ENCODE measurements at places on chromosomes 3 and 15.
A peak's percentile ranks its signal among the peaks of the same experiment; 100 is the strongest.

DNA sequence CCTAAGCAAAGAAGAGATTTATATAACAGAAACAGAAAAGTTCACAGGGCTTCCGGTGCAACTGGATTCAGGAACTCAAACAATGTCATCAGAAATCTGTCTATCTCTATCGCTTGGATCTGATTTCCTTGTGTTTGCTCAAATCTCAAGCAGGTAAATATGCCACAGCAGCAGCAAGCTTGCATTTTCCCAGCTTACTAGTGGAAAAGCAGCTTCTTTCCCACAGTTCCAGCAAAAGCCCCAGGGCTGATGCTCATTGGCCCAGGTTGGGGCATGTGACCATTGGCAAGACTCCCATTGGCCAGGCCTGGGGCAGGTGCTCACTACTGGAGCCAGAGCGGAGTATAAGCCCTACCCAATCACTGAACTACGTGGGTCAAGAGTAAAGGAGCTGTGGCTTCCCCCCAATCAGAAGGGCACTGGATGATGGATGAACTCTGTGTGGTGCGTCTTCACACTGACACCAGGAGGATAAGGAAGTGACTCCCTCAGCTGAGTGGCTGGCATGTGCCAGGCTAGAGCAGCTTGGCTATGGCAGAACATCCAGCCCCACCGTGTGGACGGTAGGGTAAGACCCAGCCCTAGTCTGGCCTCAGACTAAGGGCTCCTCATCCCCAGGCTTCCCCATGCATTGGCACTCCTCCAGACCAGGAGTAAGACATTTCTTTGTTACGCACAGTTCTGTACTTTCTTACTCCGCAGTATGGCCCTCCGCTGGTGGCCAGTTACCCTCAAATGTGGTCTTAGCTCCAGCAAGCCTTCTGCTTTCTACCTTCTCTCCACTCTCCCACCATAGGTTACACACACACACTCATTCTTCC, 13.1 kb upstream of the VIPR1 start:
- H3K27me3 ChIP-seq = no peaks in the 10 kb centered on the region
- no peaks in the 10 kb centered on the region for H3K4me1 ChIP-seq
- H3K4me3 ChIP-seq = no peak overlapping the region
- no peak overlapping the region for H3K27ac ChIP-seq
- peak; percentile 2 for DNase-seq
- H3K36me3 ChIP-seq = peaks cover 3% of the 10 kb centered on the region

GRCh38 chr3:150146991-150147761, 176.5 kb upstream of the PFN2 start:
- no peak overlapping the region for H3K27ac ChIP-seq
- H3K4me1 ChIP-seq = no peaks in the 10 kb centered on the region
- no peak for DNase-seq
- no peaks in the 10 kb centered on the region for H3K36me3 ChIP-seq

DNA sequence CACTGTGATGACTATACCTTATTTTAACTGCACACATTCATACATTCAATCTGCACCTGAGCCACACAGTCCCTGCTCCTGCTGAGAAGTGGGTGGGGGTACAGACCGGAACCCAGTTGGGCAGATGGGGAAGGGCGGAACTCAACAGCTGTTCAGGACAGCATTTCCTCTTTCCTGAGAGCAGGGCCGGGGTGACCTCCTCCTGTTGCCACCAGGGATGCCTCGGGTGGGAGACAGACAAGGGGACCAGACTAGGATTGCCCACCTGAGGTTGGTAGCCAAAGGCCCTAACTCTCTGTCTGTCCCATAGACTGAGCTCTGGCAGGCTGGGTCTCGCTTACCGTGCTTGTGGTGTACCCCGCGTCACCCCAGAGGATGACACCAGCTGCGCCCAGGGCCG, 3.9 kb downstream of the HYAL2 start:
- no peak overlapping the region for H3K27ac ChIP-seq
- DNase-seq = no peak
- peak overlapping the region; percentile 20 for H3K4me3 ChIP-seq
- H3K36me3 ChIP-seq = peaks cover 3% of the 10 kb centered on the region
- peaks cover 45% of the 10 kb centered on the region for H3K4me1 ChIP-seq

GRCh38 chr15:71424765-71425164, 309.5 kb downstream of the THSD4 start:
- H3K27me3 ChIP-seq = peaks cover 63% of the 10 kb centered on the region
- no peaks in the 10 kb centered on the region for H3K4me1 ChIP-seq
- no peak for DNase-seq
- H3K36me3 ChIP-seq = no peaks in the 10 kb centered on the region
- no peak overlapping the region for H3K27ac ChIP-seq
- H3K4me3 ChIP-seq = no peak overlapping the region

GRCh38 chr3:73498764-73499622, 125.7 kb downstream of the PDZRN3 start:
- peaks cover 13% of the 10 kb centered on the region for H3K27me3 ChIP-seq
- no peak overlapping the region for H3K27ac ChIP-seq
- no peak overlapping the region for H3K4me3 ChIP-seq
- DNase-seq = no peak

GRCh38 chr15:43249699-43250203, 17.0 kb downstream of the TGM5 start:
- no peak overlapping the region for H3K4me3 ChIP-seq
- peaks cover 26% of the 10 kb centered on the region for H3K4me1 ChIP-seq
- peaks cover 9% of the 10 kb centered on the region for H3K27me3 ChIP-seq
- no peak for DNase-seq
- no peak overlapping the region for H3K27ac ChIP-seq
- peaks cover 7% of the 10 kb centered on the region for H3K36me3 ChIP-seq

DNA sequence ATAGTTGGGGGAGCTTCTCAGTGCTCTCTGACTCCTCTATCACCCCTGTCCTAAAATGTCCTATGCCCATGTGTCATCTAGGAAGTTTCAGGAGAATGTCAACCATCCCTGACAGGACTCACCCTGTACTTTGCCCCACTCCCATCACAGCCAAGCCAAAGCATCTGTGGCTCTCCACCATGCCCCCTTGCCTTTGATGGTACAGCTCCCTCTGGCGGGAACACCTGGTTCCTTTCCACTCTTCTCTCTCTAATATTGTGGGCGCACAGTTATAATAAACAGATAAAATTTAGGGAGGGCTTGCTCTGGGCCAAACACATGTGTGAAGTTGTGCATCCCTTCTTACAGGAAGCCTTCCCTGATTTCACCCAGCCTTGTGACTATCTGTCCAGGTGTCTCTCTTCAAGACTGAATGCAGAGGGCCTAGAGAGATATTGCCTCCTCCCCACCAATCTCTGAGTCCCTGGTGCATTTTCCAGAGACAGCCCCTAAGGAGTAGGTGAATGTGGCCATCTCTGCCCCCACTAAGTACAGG, 62.8 kb downstream of the ISG20 start:
- peaks cover 65% of the 10 kb centered on the region for H3K27me3 ChIP-seq
- no peaks in the 10 kb centered on the region for H3K36me3 ChIP-seq
- DNase-seq = no peak
- H3K27ac ChIP-seq = no peak overlapping the region

- no peaks in the 10 kb centered on the region for H3K36me3 ChIP-seq
- H3K27me3 ChIP-seq = no peaks in the 10 kb centered on the region
- DNase-seq = no peak
- H3K27ac ChIP-seq = no peak overlapping the region
- no peak overlapping the region for H3K4me3 ChIP-seq
Observed at GRCh38 chr3:5052247-5052646, 69.8 kb upstream of the ARL8B start.

DNA sequence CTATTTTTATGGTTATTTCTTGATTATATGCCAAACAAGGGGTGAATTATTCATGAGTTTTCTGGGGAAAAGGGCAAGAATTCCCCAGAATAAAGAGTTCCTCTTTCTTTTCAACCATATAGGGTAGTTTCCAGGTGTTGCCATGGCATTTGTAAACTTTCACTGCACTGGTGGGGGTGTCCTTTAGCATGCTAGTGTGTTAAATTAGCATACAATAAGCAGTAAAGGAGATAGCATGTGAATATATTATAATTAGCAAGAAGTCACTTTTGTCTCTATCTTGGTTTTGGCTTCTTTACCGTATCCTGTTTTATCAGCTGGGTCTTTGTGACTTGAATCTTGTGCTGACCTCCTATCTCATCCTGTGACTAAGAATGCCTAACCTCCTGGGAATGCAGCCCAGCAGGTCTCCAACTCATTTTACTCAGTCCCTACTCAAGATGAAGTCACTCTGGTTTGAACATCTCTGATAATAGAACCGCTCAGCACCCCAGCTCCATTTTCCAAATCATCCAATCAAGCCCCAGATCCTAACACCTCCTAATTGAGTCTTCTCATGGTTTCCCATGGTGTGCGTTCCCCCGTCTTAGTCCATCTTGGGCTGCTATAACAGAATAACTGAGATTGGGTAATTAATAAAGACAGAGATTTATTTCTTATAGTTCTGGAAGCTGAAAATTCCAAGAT, 3.4 kb upstream of the SELENOT start:
- H3K27ac ChIP-seq = no peak overlapping the region
- DNase-seq = no peak
- H3K4me1 ChIP-seq = peaks cover 39% of the 10 kb centered on the region
- no peaks in the 10 kb centered on the region for H3K27me3 ChIP-seq

GRCh38 chr3:150602426-150603152, 532 bp upstream of the SELENOT start:
- H3K27me3 ChIP-seq = no peaks in the 10 kb centered on the region
- peaks cover 61% of the 10 kb centered on the region for H3K4me1 ChIP-seq
- H3K27ac ChIP-seq = peak overlapping the region; percentile 99
- no peak for DNase-seq
- peaks cover 34% of the 10 kb centered on the region for H3K36me3 ChIP-seq
- H3K4me3 ChIP-seq = peak overlapping the region; percentile 99

DNA sequence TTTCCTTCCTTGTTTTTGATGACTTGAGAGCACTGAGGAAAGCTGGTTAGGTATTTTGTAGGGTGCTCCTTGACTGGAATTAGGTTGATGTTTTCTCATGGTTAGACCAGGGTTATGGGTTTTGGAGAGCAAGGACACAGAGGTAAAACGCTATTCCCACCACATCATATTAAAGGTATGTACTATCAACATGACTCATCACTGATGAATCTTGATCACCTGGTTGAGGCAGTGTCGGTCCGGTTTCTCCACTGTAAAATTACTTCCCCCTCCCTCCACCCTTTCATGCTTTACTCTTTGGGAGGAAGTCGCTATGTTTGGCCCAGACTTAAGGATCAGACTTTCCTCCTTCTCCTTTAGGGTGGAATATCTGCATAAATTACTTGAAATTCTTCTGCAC, 201.6 kb downstream of the EDEM1 start:
- H3K36me3 ChIP-seq = no peaks in the 10 kb centered on the region
- H3K4me3 ChIP-seq = no peak overlapping the region
- no peak for DNase-seq
- peaks cover 25% of the 10 kb centered on the region for H3K27me3 ChIP-seq

- H3K27ac ChIP-seq = no peak overlapping the region
- no peaks in the 10 kb centered on the region for H3K4me1 ChIP-seq
- H3K36me3 ChIP-seq = no peaks in the 10 kb centered on the region
- H3K4me3 ChIP-seq = no peak overlapping the region
- DNase-seq = no peak
Observed at GRCh38 chr3:167928381-167928780, 167.3 kb downstream of the GOLIM4 start.

- H3K27ac ChIP-seq = no peak overlapping the region
- no peaks in the 10 kb centered on the region for H3K4me1 ChIP-seq
- H3K36me3 ChIP-seq = peaks cover 2% of the 10 kb centered on the region
- no peak overlapping the region for H3K4me3 ChIP-seq
- DNase-seq = no peak
Observed at GRCh38 chr3:157384031-157384430, 52.6 kb upstream of the PTX3 start.

DNA sequence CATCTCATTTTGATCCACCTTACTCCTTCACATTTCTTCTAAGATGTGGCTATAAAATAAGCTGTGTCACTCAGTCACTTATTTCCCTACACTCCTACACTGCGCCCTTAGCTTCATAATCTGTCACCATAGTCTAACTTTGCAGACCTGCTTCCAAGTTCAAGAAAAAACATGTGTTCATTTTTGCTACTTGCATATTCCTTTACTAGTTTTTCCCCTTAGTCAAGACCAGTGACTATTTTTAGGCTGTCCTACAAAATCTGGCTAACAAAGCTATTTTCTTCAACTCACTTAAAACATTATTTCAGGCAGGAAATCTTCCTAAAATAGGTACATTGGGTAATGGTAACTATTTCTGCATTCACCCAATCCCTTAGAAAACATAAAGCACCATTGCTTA, 272.5 kb downstream of the TBC1D5 start:
- H3K4me1 ChIP-seq = no peaks in the 10 kb centered on the region
- no peaks in the 10 kb centered on the region for H3K27me3 ChIP-seq
- peaks cover 2% of the 10 kb centered on the region for H3K36me3 ChIP-seq
- no peak for DNase-seq
- H3K4me3 ChIP-seq = no peak overlapping the region
- peak overlapping the region; percentile 30 for H3K27ac ChIP-seq

GRCh38 chr15:79978655-79979514, 7.9 kb upstream of the BCL2A1 start:
- no peaks in the 10 kb centered on the region for H3K27me3 ChIP-seq
- peaks cover under 1% of the 10 kb centered on the region for H3K4me1 ChIP-seq
- H3K4me3 ChIP-seq = no peak overlapping the region

- no peak for DNase-seq
- H3K27me3 ChIP-seq = no peaks in the 10 kb centered on the region
- no peak overlapping the region for H3K4me3 ChIP-seq
- no peak overlapping the region for H3K27ac ChIP-seq
Observed at GRCh38 chr3:183519891-183520290, 35.6 kb downstream of the KLHL6 start.

- H3K4me1 ChIP-seq = no peaks in the 10 kb centered on the region
- DNase-seq = no peak
- H3K27ac ChIP-seq = no peak overlapping the region
Observed at GRCh38 chr15:72389231-72389630, 8.9 kb upstream of the TMEM202 start.

DNA sequence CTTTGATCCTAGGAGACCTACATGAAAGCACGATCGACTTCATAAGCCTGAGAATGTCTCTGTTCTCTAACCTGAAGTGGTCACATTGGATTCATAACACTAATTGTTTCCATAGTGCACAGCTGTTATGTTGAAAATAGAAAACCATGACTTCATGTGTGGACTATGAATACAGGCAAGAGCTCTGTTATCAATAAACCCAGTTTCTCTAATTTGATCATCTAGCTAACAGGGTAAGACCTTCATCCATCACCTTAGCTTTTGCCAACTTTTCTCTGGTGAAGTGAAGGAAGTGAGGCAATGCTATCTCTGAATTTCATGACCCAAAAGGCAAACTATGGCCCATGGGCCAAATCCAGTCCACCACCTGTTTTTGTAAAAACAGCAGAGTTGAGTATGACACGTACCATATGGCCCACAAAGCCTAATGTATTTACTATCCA, 27.2 kb downstream of the ABI3BP start:
- no peak overlapping the region for H3K4me3 ChIP-seq
- DNase-seq = no peak
- no peak overlapping the region for H3K27ac ChIP-seq
- no peaks in the 10 kb centered on the region for H3K27me3 ChIP-seq

DNA sequence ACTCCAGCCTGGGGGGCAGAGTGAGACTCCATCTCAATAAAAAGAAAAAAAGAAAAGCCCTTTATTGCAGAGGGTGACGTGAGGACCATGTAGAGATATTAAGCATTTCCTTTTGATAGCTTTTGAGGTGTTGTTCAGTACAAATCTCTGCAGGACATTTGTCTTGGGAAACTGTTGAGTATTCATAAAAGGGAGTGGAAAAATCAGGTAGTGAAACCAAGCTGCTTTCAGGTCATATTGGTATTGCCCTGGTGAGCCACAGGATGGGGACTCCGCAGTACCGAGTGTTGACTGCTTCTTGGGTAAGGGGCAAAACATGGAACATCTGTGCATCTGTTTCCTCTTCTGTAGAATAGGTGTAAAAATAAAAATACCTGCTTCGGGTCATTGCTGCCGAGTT, 9.9 kb downstream of the ITPR1 start:
- peaks cover 12% of the 10 kb centered on the region for H3K36me3 ChIP-seq
- no peak overlapping the region for H3K27ac ChIP-seq
- no peaks in the 10 kb centered on the region for H3K27me3 ChIP-seq
- no peak overlapping the region for H3K4me3 ChIP-seq

Measured in central memory CD8-positive, alpha-beta T cell (primary cell).